ENCODE measurements at places on chromosomes 5 and 9. TPM values are rescaled to one million over a fixed set of nuclear protein-coding genes. Genes with fewer than 3 reads are reported as not detected.

Gene DNAJC25
- total RNA-seq = 9.3 TPM

Gene TOR1B
- 36.4 TPM for total RNA-seq

Gene ADAMTS16
- total RNA-seq = 0.17 TPM

Gene FIBCD1
- 17.5 TPM for total RNA-seq

Gene SLC34A1
- total RNA-seq = not detected

Gene LHFPL2
- 84.7 TPM for total RNA-seq

Gene EFNA5
- total RNA-seq = 5.8 TPM

Gene CDH6
- 77.2 TPM for total RNA-seq

Gene GLDC
- 0.58 TPM for total RNA-seq

Gene SPAG8
- total RNA-seq = 1.5 TPM

Gene PPP1R26
- 6.7 TPM for total RNA-seq

Gene SLC1A1
- total RNA-seq = 7.7 TPM

Gene PCYOX1L
- 5.2 TPM for total RNA-seq

Gene TMEM252
- not detected for total RNA-seq

Gene GPR150
- total RNA-seq = 0.66 TPM

Gene NDUFAF2
- total RNA-seq = 20.7 TPM

Gene TSLP
- total RNA-seq = 5.7 TPM

Gene TMOD1
- under 0.01 TPM for total RNA-seq

Gene SPOCK1
- 36.1 TPM for total RNA-seq

Gene IGFBPL1
- total RNA-seq = not detected

Gene CDC23
- 23.8 TPM for total RNA-seq

Gene ROR2
- total RNA-seq = 20.9 TPM

Gene LRRC26
- total RNA-seq = not detected

Gene TTC39B
- total RNA-seq = 15.7 TPM

Gene ERAP2
- total RNA-seq = 6.8 TPM

Gene PDE6A
- total RNA-seq = not detected

Gene PCDHGA8
- total RNA-seq = 5.6 TPM

Gene SLC25A48
- total RNA-seq = not detected

Gene TAF11L11
- total RNA-seq = not detected

Gene WWC1
- total RNA-seq = 2.3 TPM

Gene GAPT
- total RNA-seq = not detected

Gene CDX1
- total RNA-seq = 0.17 TPM

Gene SLC38A9
- total RNA-seq = 34.6 TPM

Gene PCDHGC4
- 6.0 TPM for total RNA-seq

Gene OBP2B
- total RNA-seq = not detected

Gene TCF7
- 7.1 TPM for total RNA-seq

Gene FSTL4
- total RNA-seq = 0.17 TPM

Gene ABO
- not detected for total RNA-seq

Gene SPINK4
- total RNA-seq = not detected

Gene SLC34A3
- total RNA-seq = under 0.01 TPM

Gene CTXN3
- not detected for total RNA-seq
